ENCODE measurements at places on chromosomes 4 and X.

- DNase-seq, result no peak
Observed at GRCh38 chr4:160319868-160320260, 1217.0 kb downstream of the RAPGEF2 start.

DNA sequence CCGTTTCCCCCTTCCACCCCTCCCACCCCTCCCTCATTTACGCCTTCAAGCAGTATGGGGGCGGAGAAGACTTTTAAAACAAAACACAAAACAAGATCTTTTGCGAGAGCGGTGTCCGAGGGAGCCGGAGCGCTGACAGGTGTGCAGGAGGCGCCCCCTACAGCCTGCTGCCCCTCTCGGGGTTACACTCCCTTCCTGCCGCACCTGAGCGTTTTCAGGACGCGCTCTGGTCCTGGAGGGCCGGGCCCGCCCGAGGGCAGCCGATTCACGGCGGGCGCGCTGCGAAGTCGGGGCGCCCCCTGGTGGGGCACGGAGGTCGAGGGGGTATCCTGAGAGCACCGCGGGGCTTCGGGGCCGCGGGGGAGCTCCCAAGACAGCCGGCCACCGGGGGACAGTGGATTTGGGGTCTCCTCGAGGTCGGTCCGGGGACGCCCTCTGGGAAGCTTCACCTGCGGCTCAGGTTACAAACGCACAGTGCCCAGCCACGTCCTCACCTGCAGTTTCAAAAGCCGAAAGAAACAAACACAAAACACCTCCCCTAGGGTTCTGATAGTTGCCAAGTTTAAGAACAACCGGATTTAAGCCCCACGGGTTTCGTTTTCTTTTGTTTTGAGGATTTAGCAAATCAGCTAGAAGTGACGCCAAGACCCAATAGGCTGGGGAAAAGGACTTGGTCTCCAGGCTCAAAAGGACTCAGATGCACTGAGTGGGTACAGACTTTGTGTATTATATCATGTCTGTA is 8.0 kb upstream of the NEUROG2 start:
- DNase-seq, result peak; percentile 79

- DNase-seq, result no peak
Observed at GRCh38 chr4:168800926-168801325, 209.1 kb downstream of the CBR4 start.

DNA sequence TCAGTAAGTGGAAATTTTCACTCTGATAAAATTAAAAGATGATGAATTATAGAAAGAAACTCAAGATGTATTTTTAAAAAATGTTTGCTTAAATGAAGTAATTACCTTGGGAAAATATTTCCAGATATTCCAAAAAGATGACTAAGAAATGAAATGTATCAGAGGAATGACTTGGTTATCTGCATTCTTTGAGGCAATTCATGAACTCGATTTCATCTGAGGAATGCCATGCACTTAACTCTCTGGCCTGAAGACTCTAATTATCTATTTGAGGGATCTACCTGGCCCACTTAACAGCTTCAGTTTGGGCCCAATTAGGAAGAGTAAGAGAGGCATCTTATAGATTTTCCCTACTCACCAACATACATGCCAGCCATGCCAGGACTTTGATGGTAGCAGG is 182.3 kb downstream of the INPP4B start:
- no peak for DNase-seq

DNA sequence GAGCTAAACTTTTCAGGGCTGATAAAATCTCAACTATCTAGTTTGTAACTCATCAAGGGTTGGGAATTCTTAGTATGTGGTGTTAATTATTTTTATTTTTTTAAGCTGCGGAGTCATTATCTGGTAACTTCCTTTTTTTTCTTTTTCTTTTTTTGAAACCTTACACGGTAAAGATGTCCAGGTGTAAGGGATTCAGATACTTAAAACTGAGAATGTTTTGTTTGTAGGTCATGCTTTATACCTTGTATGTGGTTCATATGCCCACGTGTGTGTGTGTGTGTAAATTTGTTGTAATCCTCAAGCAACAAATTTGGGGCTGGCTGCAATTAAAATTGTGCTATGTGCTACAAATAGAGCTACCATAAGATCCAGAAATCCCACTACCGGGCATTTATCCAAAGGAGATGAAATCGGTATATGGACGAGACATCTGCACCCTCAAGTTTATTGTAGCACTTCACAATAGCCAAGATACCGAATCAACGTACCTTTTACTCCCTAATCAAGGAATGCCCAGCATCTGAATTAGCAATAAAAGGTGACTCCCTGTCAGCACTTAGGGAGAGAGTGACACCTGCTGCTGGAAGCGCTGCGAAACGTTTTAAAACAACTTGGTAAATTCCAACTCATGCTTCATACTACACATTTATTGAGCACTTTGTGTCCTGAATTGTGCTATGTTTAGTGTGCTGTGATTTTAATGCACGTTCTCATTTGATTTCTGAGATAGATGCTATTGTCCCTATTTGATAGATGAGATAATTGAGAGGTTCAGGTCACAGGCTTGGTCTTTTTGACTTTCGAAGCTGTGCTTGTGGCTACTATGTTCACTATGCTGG is 16.1 kb downstream of the MSMO1 start:
- no peak for DNase-seq

DNA sequence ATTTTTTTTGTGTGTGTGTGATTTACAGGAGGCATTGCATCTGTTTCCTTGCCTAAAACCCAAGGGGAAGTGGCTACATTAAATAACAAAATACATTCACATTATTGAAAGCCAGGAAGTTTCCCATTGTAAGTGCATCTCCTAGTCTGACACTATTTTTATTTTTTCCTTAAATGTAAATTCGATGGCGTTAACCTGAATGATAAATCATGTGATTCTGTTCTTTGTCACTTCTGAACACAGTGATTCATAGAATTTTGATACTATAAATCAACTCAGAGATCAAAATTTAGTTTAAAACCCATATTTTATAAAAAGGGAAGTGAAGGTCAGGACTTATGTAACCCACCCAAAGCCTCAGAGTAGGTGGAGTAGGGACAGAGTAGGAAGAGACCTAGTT is 258.1 kb downstream of the GABRG1 start:
- DNase-seq, result no peak

- no peak for DNase-seq
Observed at GRCh38 chrX:45771560-45772340, 571.1 kb upstream of the DIPK2B start.

- no peak for DNase-seq
Observed at GRCh38 chrX:141279476-141279875, 37.2 kb upstream of the SPANXC start.

GRCh38 chrX:41720125-41720779 is 3.7 kb upstream of the GPR82 start:
- no peak for DNase-seq

GRCh38 chr4:125091101-125091500 is 223.7 kb upstream of the FAT4 start:
- no peak for DNase-seq

- peak; percentile 10 for DNase-seq
Observed at GRCh38 chrX:135484641-135485289, 35.7 kb upstream of the INTS6L start.

GRCh38 chr4:89108091-89108490 is 3.2 kb upstream of the TIGD2 start:
- DNase-seq, result no peak

GRCh38 chr4:119010909-119011606 is 122.4 kb downstream of the SYNPO2 start:
- no peak for DNase-seq

- peak; percentile 88 for DNase-seq
Observed at GRCh38 chr4:37648084-37648817, 37.9 kb downstream of the RELL1 start.

DNA sequence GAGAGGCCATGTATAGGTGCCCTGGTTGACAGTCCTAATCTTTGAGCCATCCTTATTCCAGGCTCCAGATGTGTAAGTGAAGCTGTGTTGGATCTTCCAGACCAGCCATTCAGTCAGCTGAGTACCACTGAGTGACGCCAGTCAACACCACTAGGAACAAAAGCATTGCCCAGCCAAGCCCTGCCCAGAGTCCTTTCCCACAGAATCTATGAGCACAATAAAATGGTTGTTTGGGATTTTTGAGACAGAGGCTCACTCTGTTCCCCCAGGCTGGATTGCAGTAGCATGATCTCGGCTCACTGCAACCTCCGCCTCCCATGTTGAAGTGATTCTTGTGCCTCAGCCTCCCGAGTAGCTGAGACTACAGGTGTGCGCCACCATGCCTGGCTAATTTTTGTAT is 262.5 kb downstream of the BCOR start:
- no peak for DNase-seq

DNA sequence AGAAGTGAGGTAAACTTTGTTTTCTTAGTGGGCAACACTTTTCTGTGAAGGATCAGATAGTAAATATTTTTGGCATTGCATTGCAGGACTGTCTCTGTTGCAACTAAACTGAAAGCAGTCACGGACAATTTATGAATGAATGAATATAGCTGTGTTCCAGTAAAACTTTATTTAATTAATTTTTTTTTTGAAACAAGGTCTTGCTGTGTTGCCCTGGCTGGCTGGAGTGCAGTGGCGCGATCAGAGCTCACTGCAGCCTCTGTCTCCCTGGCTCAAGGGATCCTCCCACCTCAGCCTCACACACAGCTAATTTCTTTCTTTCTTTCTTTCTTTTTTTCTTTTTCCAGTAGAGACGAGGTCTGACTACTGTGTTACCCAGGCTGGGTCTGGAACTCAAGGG is 15.8 kb downstream of the RBM10 start:
- no peak for DNase-seq

GRCh38 chr4:112516471-112517066 is 589 bp upstream of the NEUROG2 start:
- DNase-seq, result peak; percentile 32

- DNase-seq, result no peak
Observed at GRCh38 chr4:107736037-107736436, 16.0 kb upstream of the PAPSS1 start.

DNA sequence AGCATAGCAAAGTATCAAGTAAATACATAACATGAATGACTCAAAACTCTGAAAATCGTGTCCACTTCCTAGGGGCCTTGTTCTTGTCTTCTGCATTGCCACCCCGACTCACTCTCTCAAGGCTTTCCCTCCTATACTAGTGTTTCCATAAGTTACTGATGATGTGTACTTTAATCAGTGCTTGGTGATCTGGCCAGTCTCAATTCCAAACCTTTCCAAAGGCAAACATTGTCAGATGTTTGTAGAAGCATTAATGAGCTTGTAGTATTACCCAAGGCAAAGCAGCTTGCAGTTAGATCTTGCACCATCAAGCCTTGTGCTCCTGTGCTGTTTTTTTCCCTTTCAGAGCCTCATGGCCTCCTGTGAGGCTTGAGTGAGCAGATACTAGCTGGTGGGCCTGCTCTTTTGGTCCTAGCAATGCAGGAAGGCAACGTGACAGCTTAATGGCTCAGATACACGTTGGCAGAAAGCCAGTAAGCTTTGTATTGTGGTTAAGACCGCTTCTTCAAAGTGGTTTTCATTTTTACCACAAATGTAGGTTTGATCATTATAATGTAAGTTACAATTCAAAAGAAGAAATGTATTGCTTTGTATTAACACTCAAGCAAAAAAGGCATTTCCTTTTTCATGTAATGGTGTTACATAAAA is 51.8 kb downstream of the RBPJ start:
- DNase-seq, result peak; percentile 25

GRCh38 chr4:74109870-74110605 is 11.0 kb upstream of the CXCL2 start:
- DNase-seq, result no peak

DNA sequence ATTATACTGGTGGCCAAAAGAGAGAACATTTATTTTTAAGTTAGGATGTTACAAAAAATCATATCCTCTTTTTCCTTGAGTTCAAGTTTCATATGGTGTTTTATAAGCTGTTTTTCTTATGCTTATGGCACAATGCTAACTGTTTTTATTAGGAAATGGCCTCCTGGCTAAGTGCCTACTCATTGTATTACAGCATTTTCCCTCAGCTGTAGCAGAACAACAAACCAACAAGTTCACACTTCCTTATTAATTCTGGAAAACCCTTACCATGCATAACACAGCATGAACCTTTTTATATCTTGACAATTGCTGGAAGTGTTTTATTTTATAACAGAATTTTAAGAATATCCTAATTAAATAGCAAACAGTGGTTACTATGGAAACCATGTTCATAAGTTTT is 165.8 kb downstream of the GASK1B start:
- DNase-seq, result no peak

GRCh38 chr4:25900310-25900709 is 13.7 kb upstream of the SMIM20 start:
- DNase-seq, result no peak

- no peak for DNase-seq
Observed at GRCh38 chr4:83356899-83357661, 22.4 kb upstream of the HPSE start.

DNA sequence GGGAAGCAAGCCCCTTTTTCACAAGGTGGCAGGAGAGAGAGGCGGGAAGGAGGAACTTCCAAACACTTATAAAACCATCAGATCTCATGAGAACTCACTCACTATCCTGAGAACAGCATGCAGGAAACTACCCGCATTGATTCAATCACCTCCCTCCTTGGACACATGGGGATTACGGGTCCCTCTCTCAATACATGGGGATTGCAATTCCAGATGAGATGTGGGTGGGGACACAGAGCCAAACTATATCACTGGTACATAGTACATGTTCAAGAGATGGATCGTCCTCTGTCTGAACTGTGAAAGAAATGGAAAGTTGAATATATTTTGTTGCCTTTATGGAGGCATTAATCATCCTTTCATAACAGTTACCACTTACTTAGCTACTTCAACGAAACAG is 12.8 kb downstream of the EREG start:
- no peak for DNase-seq

GRCh38 chr4:61877893-61878292 is 677.8 kb downstream of the ADGRL3 start:
- DNase-seq, result no peak

DNA sequence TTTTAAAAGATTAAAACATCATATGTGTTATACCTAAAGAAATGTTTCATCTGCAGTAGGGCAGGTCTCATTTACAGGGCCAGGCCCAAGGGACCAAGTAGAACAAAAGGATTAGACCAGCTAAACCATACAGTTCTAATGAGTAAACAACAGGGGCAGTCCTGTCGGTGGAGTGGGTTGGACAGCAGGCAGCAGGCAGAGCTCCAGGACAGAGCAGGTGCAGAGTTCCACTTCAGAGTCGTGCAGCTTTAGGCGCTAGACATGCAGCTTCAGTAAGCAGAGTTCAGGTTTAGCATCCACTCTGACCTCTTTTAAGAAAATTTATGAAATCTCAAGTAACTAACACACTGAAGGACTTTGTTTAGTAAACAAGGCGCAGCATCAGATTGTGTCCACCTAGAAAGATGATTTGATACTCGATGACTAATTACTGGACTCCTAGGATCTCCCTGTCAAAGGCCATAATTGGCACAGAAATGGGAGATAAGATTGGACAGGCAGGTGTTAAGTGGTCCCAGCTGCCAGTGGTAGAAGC is 487.7 kb upstream of the INTU start:
- DNase-seq, result peak; percentile 65

GRCh38 chr4:74304095-74304625 is 4.1 kb upstream of the EPGN start:
- DNase-seq, result no peak

DNA sequence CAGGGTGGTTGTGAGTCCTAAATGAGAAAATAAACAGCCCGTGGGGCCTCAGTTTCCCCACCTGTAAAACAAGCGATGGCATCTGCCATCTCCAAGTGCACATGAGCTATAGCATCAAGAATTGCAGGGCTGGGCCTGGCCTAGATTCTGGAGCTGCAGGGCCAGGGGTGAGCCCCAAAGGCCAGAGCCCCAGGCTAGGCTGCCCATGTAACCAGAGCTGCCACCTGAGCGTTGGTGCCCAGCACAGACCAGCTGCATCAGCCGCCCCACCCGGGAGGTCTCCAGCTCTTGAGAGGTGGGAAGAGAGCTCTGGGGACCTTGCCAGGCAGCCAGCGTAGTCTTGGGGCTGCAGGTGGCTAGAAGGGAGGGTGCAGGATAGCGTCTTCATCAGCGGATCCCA is 27.0 kb upstream of the GPR78 start:
- DNase-seq, result no peak
